Stimulated activated CD8-positive, alpha-beta memory T cell treated with anti-CD3 and anti-CD28 coated beads, Interleukin-15, amount 100 ng/mL, for 48 hours (primary cell): ENCODE measurements at places on chromosomes 7 and 10.

- no peak for DNase-seq
These were observed 4.1 kb upstream of the SFR1 start for GRCh38 chr10:104117839-104118323.

GRCh38 chr10:49410365-49411074 lies 14.6 kb upstream of the DRGX start:
- DNase-seq = no peak

DNA sequence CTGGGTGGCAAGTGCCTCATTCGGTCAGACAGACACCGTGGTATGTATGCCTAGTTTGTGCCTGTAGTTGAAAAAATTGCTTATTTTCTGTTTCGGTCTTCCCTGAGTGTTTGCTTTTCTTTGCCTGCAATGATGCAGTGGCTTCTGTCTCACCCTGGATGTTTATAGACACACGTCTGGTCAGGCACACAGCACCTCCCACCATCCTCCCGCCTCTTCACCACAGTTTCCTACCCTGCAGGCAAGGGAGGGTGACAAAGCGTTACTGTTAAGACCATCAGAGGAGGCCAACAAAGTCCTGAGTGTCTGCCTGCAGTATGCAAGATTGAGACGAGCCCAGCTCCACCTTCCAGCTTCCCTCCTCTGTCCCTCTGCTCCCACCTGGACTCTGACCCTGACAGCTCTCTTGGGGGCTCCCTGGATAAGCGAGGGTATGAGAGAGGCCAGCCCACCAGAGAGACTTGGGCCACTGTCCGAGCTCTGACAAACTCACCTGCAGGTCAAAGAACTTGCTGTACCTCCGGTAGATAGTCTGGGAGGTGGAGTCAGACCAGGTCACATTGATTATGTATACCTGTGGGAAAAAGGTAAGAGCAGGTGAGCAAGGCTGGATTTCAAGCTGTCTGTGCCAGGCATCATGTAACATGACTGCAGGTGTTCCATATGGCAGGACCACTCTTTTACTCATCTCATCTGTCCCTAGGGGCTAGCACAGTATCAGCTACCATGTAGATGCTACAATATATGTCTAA lies 54.4 kb downstream of the SH3PXD2A start:
- DNase-seq = peak; percentile 33

DNA sequence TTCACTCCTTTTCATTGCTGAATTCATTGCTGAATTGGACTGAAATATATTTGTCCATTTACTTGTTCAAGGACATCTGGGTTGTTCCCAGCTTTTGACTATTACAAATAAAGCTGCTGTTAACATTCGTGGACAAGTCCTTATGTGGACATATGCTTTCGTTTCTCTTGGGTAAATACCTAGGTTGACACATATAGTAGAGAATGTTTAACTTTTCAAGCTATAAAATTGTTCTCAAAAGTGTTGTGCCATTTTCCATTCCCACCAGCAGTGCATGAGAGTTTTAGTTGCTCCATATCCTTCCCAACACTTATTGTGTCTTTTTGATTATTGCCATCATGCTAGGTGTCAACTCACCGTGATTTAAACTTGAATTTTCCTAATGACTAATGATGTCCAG lies 17.5 kb upstream of the CPVL start:
- DNase-seq = no peak

- no peak for DNase-seq
These were observed 17.0 kb upstream of the SFRP5 start for GRCh38 chr10:97788552-97789442.

GRCh38 chr10:108574233-108574632 lies 1349.1 kb downstream of the XPNPEP1 start:
- DNase-seq = no peak

- no peak for DNase-seq
These were observed 220.8 kb upstream of the PHYHIPL start for GRCh38 chr10:58955615-58956014.

DNA sequence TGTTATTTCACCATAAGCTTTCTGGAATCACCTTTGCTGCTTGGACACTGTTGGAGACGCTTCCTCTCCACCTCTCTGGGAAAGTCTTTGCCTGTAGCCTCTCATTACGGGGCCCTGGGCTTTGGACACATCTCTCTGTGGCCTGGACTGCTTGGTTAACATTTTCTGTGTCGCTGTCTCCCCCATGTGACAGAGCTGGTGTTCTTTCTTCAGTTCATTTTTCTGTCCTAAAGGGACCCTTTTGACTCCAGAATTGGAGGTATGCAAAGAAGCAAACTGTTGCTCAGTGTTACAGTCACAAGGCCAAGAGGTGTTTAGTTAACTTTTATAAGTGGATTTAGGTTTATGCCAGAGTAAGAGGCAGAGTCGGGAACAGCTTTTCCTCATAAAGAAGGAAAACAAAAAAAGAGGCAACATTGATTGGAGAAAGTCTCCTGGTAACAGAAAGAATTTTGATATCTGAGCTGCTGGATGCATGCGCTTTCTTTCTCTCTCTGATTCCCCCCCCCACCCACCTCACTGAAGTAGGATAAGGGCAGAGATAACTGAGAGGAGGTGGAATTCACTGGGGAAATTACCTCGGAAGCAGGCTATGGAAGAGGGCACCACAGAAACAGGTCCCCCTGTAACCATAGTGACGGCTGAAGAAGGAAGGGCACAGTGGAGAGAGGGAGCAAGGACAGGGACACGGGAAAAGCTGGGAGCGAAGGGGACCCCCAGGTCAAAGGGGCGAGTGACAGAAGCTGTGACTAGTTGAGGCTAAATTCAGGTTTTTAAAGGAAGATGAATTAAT lies 57.8 kb downstream of the LGI1 start:
- DNase-seq = no peak

- DNase-seq = no peak
These were observed 267.8 kb downstream of the BICC1 start for GRCh38 chr10:58780476-58780875.

- no peak for DNase-seq
These were observed 77.7 kb downstream of the DNAJC1 start for GRCh38 chr10:21925851-21926250.

GRCh38 chr10:76555067-76555670 lies 1082.4 kb downstream of the KCNMA1 start:
- DNase-seq = no peak

GRCh38 chr7:145692237-145692950 lies 424.2 kb upstream of the CNTNAP2 start:
- no peak for DNase-seq

DNA sequence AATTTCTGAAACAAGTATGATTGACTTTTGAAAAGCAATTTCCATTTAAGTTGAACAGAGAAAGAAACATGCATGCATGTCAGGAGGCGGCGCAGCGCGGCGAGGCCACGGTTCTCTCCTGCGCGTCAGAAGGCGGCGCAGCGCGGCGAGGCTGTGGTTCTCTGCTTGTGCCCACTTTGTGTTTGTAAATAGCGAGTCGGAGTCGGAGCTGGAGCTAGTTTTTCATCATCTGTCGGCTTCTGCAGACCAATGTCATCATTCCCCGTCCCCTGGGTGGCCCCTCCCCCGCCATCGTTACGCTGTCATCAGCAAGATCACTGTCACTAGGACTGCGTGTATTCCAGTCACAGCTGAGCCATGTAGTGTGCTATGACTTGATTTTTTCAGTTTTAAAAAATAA lies 49.2 kb downstream of the INPP5A start:
- DNase-seq = no peak
